ENCODE measurements at places on chromosomes 6 and 20.

- no peak for DNase-seq
Observed at GRCh38 chr20:46951840-46952497, 57.3 kb downstream of the EYA2 start.

DNA sequence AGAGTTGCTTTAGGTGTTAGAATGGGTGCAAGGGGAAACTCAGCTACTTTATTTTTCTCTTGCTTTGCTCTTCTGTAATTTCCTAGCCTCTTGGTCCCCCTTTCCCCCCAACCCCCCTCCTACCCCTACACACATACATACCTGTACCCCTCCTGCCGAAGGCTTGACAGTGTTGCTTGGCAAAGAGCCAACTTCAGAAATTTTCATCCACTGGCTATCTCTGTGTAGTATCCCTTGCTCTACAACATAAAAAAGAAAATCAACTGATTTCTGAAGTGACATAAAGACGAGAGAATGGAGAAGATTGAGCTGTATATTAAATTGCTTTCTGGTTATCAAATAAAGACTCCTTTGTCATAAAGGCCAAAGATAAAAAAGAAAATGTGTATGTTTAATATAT is 498.1 kb upstream of the SOX4 start:
- no peak for DNase-seq

- DNase-seq = no peak
Observed at GRCh38 chr6:35154262-35154661, 13.1 kb upstream of the TCP11 start.

DNA sequence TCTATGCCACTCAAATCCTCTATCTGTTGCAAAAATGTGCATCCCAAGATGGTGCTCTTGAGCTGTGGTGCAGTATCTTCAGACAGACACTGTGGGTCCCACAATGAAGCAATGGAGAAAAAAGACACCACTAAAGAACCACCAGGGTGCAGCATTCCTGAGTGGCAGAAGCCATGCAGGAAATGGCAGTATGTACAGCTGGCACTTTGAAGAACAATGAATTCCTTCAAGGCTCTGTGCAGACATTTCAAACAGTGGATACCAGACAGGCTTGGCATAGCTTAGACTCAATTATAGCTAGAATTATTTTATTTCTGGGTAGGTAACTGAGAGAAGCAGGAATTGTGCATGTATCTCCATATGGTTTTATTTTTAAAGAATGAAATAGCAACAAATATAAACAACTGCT is 24.0 kb upstream of the HDAC2 start:
- peak; percentile 21 for DNase-seq

DNA sequence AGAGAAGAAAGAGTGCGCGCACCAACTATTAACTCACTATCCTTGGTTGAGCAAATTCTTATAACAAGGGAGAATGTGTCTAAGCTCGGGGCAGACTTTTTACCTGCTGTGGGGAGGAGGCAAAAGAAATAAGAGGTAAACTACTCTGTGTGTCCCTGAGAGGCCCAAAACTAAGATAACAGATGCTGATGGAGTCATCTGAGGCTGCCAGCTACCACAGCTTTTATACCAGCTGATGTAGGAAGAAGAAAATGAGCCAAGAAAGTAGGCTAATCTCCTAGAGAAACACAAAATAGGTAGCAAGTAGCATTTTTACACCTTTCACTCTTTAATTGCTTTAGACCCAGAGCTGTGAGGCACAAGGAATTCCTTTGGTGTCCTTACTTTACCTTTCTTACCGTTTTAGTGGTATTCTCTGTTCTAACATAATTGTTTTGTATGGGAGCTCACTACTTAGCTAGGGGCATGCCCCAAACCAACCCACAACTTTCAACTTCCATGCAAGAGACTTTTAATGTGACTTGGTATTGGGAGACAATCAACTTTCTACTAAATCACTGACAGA is 27.8 kb upstream of the PIM1 start:
- DNase-seq = no peak

DNA sequence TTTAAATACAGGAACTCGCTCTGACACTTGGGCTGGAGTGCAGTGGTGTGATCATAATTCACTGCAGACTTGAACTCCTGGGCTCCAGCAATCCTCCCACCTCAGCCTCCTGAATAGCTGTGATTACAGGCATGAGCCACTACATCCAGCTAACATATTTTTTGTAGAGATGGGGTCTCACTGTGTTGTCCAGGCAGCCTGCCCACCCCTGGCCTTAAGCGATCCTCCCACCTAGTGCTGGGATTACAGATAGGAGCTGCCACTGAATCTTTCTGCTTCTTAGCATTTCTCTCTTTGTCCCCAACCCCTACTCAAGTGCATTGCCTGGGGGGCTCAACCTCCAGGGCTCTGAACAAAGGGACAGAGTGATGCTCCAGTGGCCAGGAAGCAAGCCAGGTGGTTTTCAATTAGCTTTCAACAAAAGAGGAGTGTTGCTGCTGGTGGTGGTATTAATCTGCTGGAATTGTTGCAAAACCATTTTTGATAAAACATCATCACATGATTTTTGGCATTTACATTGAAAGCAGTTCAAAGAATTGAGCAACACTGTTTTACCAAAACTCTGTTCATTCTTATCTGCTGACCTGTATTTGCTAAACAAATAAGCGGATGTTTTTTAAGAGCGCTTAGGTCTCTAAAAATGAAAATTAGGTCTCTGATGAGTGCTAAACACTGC is 40.4 kb upstream of the BPIFA2 start:
- no peak for DNase-seq

GRCh38 chr6:52976591-52977035 is 18.5 kb downstream of the GSTA4 start:
- no peak for DNase-seq

DNA sequence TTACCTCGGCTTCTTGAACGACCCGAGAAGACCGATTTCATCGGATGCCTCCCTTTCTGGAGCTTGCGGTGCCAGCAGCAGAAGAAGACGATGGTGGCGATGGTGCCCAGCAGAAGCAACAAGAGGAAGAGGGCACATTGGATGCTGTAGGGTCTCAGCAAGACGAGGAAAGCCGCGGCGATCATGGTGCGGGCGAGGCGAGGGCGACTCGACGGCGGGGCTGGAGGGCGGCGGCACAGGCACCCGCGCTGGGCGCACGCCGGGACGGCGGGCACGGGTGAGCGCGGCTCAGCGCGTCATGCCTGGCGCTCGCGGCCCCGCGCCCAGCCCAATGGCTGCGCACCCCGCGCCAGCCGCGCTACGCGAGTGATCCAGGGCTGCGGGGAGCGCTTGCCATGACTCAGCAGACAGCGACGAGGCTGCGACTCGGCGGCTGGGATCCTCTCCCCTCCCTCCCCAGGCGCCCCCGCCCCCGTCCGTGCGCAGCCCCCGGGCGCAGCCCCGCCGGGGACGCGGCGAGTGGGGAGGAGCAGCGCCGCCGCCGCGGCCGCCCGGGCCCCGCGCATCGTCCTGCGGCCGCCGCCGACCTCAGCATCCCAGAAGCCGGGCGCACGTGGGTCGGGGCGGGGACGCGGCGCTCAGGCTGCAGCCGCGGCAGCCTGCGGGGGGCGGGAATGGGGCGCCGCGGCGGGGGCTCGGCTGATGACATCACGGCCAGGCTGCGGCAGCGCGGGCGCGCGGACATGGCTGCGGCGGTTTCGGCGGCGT is at the start of gene BEND6:
BEND6 (plus strand) TSS at position 705 of the 768 bp plus-strand sequence. CDS start 26,704 bp downstream, outside the sequence.
- peak; percentile 15 for DNase-seq

- no peak for DNase-seq
Observed at GRCh38 chr20:19291024-19291817, 78.8 kb downstream of the SLC24A3 start.

DNA sequence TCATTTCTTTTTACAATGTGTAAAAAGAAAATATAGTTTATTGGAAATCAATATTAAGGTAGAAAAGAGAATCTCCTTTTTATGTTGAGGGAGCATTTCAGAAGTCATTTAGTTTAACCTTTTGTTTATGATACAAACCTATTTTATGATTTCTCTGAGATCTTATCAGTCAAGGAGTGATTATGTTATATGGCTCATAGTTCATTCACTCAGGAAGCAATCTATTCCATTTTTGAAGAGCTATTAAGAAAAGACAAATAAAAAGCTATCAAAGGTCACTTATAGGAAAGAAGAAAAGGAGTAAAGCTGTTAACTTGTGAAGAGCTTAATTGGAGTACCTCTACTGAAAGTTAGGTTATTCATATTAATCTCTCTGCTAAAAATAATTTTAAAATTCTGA is 526.6 kb upstream of the JAG1 start:
- no peak for DNase-seq

DNA sequence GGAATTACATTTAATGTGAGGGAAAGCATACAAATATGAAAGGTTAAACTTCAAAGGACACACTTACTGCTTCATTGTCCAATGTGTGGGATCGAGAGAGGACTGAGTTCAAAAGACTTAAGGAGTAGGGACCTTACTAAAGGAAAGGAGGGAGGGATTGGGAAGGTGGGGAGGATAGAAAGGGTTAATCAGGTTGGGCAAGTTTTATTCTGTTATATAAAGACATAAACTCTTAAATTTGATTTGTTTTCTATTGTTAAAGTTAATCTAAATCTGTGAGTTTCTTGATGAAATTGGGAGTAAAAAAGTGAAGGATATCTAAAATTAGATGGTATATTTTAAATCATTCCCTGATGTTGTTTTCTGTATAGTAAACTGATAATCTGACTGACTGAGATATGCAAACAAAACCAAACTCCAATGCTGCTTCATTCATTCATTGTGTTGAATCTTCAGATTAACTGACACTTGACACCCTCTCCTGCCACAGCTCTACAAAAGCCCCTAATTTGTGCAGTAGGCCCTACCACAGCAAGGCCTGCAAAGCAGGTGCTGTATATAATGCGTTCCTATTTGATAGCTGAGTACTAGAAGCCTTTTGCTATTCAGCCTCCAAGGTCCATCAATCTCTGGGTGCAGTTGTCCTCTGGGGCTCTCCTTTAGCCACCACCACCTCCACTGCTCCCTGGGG is 1.3 kb upstream of the UBE2J1 start:
- no peak for DNase-seq

- no peak for DNase-seq
Observed at GRCh38 chr6:46243754-46244153, 73.0 kb upstream of the ENPP5 start.

DNA sequence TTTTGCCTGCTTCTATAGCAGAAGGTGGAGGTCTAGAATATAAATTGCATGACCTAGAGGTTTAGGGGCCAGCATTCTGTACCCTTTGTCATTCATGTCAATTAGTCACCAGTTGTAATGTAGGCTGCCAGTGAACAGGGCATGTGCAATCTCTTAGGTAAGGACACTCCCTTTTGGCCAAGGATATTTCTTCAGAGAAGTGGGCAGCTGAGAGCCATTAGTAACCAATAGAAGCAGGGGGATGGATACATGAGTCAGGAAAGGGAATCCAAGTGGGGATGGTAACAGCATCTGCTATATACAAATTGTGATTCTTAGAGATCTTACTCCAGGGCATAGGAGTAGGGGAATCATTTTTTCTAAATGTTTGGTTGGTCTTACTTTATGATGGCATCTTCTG is 494.2 kb upstream of the JAG1 start:
- no peak for DNase-seq

GRCh38 chr6:83310046-83310445 is 116.9 kb downstream of the RWDD2A start:
- no peak for DNase-seq

DNA sequence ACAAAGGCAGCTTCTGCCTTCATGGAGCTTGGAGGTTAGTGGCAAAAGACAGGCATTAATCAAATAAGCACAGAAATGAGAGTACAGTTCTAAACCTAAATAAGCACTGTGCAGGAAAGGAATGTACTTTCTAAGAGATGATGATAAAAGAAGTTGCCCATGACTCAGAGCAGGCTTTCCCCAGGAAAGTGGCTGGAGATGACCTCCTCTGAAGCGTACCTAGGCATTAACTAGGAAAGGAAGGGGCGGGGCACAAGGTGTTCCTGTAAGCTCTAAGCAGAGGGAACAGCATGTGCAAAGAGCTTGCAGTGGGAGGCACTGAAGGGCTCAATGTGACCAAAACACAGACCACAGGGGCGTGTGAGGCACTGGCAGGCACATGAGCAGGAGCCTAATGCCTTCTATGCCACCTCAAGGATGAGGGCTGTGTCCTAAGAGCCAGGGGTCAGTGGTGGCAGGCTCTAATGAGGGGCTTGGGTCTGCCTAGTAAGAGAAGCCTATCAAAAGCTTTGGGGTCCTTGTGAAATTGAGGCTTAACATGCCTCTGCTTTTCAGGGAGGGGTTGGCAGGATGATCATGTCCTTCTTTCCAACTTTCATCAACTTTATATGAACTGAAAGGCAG is 4.9 kb downstream of the SSTR4 start:
- DNase-seq = no peak

DNA sequence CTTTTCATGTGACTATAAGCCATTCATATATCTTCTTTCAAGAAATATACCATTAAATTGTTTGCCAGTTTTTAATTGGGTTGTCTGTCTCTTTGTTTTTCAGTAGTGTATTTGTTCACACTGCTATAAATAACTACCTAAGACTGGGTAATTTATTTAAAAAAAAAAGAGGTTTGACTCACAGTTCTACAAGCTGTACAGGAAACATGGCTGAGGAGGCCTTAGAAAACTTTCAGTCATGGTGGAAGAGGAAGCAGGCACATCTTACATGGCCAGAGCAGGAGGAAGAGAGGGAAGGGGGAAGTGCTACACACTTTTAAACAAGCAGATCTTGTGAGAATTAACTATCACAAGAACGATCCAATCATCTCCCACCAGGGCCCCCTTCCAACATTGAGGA is 255.3 kb downstream of the EPM2A start:
- DNase-seq = no peak
